Hepatic stellate cell (primary cell): ENCODE measurements at places on chromosomes 6 and 20.

DNA sequence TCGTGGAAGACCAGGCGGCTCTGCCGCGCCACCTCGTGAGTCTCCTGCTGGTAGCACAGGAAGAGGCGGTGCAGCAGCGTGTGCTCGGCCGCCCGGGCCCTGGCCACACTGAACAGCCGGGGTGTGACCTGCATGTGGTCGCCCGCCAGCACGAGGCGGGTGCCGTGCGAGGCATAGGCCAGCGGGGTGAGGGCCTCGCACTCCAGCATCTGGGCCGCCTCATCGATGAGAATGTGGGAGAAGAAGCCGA is 7.0 kb downstream of the HELZ2 start:
- DNase-seq = no peak

GRCh38 chr6:90088009-90088408 is 193.7 kb downstream of the GJA10 start:
- no peak for DNase-seq

DNA sequence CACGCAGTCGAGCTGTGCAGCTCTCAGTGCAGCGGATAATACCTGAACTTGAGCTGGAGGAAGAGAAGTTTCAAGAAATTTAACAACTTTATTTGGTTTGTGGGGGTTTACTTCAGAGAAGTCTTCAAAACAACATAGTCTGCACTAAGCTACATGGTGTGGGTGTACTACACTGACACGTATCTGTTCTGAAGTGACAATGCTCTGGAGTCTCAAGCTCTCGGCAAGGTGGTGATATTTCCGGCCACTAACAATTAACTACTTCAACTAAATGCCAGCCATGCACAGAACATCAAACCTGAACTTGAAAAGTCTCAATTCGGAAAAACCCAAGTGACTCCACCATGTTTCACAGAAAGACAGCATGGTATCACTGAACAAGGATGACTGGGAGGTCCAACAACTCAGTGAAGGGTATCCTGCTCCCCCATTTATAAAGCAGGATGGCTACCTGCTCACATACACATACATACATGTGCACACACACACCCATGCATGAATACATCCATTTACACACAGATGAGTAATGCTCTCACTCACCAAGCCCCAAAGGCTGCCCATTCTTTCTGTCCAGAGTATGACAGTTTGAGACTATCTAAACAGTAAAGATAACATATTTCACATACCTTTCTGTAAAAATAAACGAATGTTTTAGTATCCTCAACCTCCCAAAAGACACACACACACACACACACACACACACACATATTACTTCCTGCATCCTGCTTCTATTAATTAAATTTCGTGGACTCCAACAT is 15.4 kb upstream of the ANKRD60 start:
- DNase-seq = peak; percentile 53

- DNase-seq = no peak
Observed at GRCh38 chr6:71367756-71368155, 79.1 kb downstream of the OGFRL1 start.

- peak; percentile 25 for DNase-seq
Observed at GRCh38 chr6:11810854-11811643, 32.4 kb upstream of the ADTRP start.

GRCh38 chr20:18986895-18987580 is 173.5 kb downstream of the SCP2D1 start:
- no peak for DNase-seq

DNA sequence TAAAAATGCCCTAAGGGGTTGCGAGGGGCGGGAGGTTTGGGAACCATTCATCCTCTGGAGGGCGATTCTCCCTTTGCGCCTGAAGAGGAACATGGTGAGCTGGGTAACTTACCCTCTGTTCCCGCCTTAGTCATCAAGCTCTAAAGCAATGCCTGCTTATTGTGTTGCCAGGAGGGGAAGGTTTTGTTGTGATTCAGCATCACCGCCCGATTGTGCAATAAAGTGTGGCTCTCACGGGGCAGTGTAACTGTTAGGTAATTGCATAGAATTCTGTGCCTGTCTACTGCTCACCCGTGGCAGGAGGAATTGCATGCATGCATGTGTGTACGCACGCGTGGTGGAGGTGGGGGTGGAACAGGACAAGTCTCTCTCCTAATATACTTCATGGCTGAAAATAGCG is 95.5 kb upstream of the AGPAT4 start:
- no peak for DNase-seq

GRCh38 chr20:48728042-48728825 is 99.6 kb downstream of the PREX1 start:
- no peak for DNase-seq

GRCh38 chr20:60728705-60729104 is 523.4 kb upstream of the CDH4 start:
- no peak for DNase-seq

DNA sequence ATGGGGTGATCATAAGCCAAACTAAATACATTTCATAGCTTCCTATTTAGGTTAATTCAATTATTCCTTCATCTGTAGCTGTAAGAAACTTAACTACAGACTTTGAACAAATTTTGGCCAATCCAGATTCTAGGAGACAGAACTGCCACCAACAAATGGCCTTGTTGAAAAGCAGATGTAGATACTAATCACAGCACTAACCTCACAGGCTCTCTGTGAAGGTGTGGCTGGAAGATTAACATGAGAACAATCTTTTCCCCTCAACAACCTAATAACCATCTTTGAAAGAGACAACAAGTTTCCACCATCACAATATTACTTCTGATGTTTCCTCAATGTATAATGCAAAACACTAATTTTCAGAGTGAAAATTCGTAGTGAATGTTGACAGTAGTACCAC is 87.8 kb downstream of the SESN1 start:
- DNase-seq = no peak

GRCh38 chr6:158027590-158028285 is 46.1 kb downstream of the SYNJ2 start:
- no peak for DNase-seq

GRCh38 chr6:80325742-80326141 is 219.3 kb downstream of the BCKDHB start:
- DNase-seq = no peak

- no peak for DNase-seq
Observed at GRCh38 chr6:167102318-167102717, 20.6 kb upstream of the CCR6 start.

GRCh38 chr20:40680161-40680959 is 8.7 kb downstream of the MAFB start:
- no peak for DNase-seq

DNA sequence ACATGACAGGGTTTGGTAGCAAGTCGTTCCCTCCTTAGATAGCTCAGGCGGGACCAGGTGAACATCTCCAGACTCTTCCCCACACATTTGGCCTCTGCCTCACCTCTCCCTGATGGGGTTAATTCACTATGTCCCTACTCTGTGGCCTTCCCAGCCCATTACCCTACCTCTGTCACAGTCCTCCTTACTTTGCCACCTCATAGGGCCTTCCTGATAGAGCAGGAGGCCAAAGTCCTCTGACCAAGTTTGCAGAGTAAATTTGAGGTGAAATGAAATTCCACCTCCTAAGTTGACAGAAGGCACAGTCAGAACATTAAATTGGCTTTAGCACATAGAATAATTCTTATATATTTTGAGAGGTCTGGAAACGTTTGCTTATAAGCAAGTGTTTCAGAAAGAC is 53.1 kb upstream of the ARMC2 start:
- no peak for DNase-seq
